ENCODE measurements at places on chromosomes 6 and 20.

DNA sequence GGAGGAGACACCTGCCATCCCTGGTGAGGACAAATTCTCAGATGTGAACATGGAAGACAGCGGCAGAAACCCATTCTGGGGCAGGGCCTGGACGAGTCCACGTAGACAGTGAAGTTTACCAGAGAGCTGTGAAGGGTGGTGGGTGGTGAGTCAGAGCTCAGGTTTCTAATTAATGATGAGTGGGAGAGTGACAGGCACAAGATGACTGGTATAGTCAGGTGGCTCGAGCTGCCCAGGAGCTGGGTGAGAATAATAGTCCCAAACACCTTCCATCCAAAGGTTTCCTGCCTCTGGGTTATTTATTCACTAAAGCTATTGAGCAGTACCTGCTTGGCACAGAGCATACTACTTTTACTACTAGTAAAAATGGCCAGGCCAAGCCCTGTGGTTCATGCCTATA, 6.0 kb downstream of the TLDC2 start:
- DNase-seq: peak; percentile 28

GRCh38 chr20:58511364-58511763, 3.8 kb downstream of the APCDD1L start:
- DNase-seq: no peak

GRCh38 chr6:143620447-143620846, 57.3 kb upstream of the PHACTR2 start:
- no peak for DNase-seq

- no peak for DNase-seq
Measured at GRCh38 chr20:52918311-52918710, 53.8 kb upstream of the TSHZ2 start.

DNA sequence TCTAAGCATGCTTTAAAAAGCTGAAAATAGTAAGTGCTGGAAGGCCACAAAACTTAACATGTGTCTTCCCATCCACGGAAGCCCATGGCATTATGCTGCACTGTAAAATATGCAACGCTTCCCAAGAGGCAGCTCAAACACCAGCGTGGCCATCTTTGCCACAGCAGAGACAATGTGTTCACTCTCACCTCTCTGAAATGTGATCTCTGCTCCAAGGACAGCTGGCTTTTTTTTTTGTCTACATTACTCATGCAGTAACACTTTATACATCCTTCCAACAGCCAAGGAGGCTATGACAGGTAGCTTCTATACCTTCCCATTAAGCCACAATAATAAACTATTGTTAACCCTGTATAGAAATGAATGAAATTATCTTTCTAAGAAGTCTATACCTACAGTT, 49.2 kb downstream of the BLOC1S5 start:
- no peak for DNase-seq

DNA sequence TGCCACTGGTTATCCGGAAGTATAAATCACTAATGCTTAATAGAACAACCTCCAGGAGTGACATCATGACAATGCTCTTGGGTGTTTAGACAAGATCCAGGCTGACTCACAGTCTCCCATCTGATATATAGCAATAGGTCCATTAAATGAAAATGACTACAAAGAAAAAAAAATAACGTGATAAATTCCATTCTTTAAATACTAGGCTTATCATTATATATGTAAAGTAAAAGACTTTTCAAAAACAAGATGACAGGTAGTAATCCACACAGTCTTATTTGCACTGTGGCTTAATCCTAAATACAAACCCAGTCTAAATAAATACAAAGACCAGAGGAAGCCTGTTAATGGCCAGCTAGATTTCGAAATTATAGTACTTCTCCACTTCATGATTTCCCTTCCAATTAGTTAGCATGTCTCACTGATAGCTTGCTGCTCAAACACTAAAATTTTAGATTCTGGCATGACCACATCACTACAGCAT, 149.1 kb upstream of the BEND3 start:
- DNase-seq: no peak

GRCh38 chr20:48524582-48524981, 303.2 kb downstream of the PREX1 start:
- no peak for DNase-seq

Data from stimulated activated CD4-positive, alpha-beta T cell treated with anti-CD3 and anti-CD28 coated beads, Interleukin-4, amount 100 ng/mL, for 24 hours (primary cell).